ENCODE measurements at places on chromosomes 2 and 18. TPM values are rescaled to one million over a fixed set of nuclear protein-coding genes. Genes with fewer than 3 reads are reported as not detected.

The SRD5A2 gene
- total RNA-seq, result not detected

The SOX11 gene
- total RNA-seq, result not detected

The EVX2 gene
- not detected for total RNA-seq

The HOXD3 gene
- not detected for total RNA-seq

The KIAA2012 gene
- not detected for total RNA-seq

The TMEM37 gene
- not detected for total RNA-seq

The LRRTM1 gene
- not detected for total RNA-seq

The SLC40A1 gene
- total RNA-seq, result 4.2 TPM

The RUFY4 gene
- 1.7 TPM for total RNA-seq

The LYPD6B gene
- not detected for total RNA-seq
